ENCODE measurements at places on chromosomes 7 and 10.

DNA sequence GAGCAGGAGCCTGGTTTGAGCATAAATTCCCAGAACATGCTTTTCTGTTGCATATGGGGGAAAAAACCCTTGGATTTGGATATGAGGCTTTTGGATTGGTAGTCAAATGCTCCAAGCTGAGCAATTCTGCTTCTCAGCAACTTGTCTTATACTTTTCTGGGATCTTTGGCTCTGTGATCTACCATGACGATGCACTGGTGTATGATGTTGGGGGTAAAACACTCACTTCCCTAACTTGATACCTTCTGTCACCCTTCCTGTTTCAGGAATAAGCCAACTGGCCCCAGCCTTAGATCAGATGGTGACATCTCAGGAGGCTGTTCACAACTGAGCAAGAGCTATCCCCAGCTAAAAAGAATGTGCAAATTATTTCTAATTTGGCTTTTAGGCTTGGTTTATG lies 13.1 kb upstream of the CPA4 start:
- no peak overlapping the region for H3K4me3 ChIP-seq
- DNase-seq, result no peak
- H3K36me3 ChIP-seq, result no peaks in the 10 kb centered on the region
- H3K27me3 ChIP-seq, result 0 out of 2 replicates have a peak, but pooled peaks cover 1% of the 10 kb centered on the region

- H3K4me1 ChIP-seq, result peaks cover 45% of the 10 kb centered on the region
- H3K36me3 ChIP-seq, result no peaks in the 10 kb centered on the region
- H3K27me3 ChIP-seq, result no peaks in the 10 kb centered on the region
- H3K4me3 ChIP-seq, result peak overlapping the region; percentile 99
Observed at GRCh38 chr10:103692436-103692951, 162.9 kb downstream of the SH3PXD2A start.

GRCh38 chr7:45927721-45928120 lies 6.6 kb upstream of the IGFBP3 start:
- H3K36me3 ChIP-seq, result no peaks in the 10 kb centered on the region
- no peaks in the 10 kb centered on the region for H3K27me3 ChIP-seq
- no peaks in the 10 kb centered on the region for H3K4me1 ChIP-seq
- DNase-seq, result no peak
- H3K27ac ChIP-seq, result no peak overlapping the region

GRCh38 chr7:69922026-69922803 lies 323.9 kb downstream of the AUTS2 start:
- no peak overlapping the region for H3K4me3 ChIP-seq
- H3K4me1 ChIP-seq, result peaks cover 16% of the 10 kb centered on the region
- H3K36me3 ChIP-seq, result no peaks in the 10 kb centered on the region

DNA sequence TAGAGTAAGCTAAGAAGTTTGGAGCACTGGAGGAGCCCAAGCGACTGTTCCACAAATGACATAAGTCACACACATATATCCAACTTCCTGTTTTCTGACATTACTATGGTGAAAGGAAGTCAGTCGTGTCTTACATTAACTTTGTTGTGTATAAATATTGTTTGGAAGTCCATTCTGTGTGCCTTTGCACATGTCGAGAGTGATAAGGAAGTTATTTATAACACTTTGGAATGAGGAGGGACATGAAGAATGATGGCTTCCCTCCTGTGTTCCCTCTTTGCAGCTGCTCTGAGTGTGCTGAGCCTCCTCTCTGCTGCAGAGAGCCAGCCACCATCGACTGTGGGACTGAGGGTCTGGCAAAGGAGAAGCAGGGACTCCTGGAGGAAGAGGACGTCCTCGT lies 40.4 kb upstream of the MGMT start:
- H3K27me3 ChIP-seq, result no peaks in the 10 kb centered on the region
- DNase-seq, result no peak
- H3K4me1 ChIP-seq, result no peaks in the 10 kb centered on the region
- H3K27ac ChIP-seq, result no peak overlapping the region
- no peaks in the 10 kb centered on the region for H3K36me3 ChIP-seq

GRCh38 chr10:25666276-25666675 lies 267.8 kb upstream of the MYO3A start:
- DNase-seq, result no peak
- no peak overlapping the region for H3K4me3 ChIP-seq
- H3K36me3 ChIP-seq, result no peaks in the 10 kb centered on the region
- H3K4me1 ChIP-seq, result no peaks in the 10 kb centered on the region
- H3K27me3 ChIP-seq, result no peaks in the 10 kb centered on the region

DNA sequence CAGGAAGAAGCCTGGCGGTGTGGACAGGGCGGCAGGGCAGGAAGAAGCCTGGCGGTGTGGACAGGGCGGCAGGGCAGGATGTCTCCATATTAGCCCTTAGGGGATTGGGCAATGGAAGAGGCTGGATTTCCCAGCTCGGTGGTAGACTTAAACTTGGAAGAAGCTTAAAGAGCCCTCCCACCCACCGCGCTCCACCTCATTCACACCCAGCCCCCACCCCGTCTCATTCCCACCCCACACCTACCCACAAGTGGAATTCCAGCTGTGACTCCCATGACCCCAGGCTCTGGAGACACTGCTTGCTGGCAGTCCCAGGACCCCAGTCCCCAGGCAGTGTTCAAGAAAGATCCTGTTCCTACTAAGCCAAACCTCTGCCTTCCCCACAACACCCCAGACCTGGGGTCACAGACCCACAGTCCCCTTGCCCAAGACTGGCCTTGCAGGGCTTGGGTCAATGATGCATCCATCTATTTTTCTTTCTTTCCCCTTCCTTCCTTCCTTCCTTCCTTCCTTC lies 34.0 kb downstream of the SPDYE6 start:
- no peak overlapping the region for H3K4me3 ChIP-seq
- H3K36me3 ChIP-seq, result peaks cover 22% of the 10 kb centered on the region
- H3K27ac ChIP-seq, result no peak overlapping the region
- no peaks in the 10 kb centered on the region for H3K27me3 ChIP-seq

DNA sequence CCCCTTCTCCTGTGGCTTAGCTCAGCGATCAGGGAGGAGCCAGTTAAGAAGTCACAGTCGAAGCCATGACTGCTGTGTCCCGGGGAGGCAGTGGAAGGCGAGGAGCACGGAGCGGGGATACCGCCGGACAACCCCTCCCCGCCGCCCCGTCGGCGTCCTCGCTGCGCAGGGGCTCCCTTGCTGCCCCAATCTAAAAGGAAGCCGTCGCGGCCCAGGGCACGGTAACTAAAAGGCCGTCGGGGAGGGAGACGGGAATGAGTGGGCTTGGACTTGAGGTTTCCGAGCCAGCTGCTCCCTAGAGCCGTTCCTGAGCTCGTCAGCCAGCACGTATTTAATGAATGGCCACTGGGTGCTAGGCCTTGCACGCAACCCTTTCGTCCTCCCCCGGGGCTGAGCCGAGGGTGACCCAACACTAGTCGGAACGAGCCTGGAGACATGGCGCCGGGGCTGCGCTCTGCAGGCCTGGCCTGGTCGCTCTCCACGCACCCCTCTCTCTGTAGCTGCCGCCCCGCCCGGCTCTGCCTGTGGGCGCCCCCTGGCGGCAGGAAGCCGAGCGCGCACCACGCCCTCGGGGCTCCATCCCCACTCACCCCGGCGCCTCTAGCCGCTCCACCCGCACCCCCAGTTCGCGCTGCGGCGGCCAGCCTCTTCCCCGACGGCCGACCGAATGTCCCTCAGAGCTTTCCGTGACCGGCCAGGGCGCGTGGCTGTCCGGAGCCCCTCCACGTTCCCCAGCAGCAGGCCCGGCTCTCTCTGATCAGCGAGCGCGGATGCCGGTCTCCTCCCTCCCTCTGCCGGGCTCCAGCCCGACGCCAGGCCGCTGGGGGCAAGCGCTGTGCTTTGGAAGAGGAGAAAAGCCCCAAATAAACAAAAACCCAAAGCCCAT lies 29.3 kb upstream of the KCNK18 start:
- H3K4me3 ChIP-seq, result no peak overlapping the region
- H3K4me1 ChIP-seq, result no peaks in the 10 kb centered on the region
- no peak for DNase-seq

DNA sequence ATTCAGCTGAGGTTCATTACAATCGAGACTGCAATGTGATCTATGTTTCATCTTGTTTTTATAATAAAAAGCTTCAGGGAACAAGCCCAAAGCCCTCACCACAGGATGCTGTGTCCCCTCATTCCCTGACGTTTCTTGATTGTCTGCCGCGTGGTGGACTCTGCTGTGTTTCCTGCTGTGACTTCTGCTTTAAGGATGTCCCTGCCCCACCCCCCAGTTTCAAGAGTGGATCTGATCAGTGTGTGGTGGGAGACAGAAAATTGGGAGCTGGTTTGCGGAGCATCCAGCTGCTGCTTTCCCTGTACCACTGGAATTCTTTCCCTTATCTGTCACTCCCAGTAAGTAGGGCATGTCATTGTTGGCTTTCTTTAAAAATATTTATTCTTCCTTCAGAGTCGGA lies 86.2 kb downstream of the CREM start:
- no peaks in the 10 kb centered on the region for H3K36me3 ChIP-seq
- no peak overlapping the region for H3K27ac ChIP-seq
- H3K27me3 ChIP-seq, result no peaks in the 10 kb centered on the region

DNA sequence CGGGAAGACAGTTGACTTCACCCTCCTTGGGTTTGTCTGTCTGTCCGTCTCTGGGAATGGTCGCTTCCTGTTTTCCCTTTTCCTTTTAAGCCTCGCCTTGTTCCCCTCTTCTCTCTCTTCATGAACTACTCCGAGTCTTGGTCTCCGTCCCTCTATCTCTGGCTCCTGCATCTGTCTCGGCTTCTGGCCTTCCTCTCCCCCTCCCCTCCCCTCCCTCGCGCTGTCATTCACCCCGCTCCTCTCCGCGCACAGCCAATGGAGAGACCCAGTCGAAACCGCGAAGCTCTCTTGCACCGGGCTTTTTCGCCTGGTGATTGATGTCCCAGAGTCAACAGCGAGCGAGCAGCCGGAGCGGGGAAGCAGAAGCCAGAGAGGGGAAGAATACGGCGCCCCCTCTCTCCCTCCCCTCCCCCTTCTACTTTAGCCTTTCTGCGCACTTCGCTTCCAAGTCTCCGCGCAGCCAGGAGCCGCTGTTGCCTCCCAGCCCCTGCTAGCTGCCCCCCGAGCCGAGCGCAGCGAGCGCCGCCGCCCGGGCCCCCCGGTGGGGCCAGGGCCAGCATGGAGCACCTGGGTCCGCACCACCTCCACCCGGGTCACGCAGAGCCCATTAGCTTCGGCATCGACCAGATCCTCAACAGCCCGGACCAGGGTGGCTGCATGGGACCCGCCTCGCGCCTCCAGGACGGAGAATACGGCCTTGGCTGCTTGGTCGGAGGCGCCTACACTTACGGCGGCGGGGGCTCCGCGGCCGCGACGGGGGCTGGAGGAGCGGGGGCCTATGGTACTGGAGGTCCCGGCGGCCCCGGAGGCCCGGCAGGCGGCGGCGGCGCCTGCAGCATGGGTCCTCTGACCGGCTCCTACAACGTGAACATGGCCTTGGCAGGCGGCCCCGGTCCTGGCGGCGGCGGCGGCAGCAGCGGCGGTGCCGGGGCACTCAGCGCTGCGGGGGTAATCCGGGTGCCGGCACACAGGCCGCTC lies at the start of gene TLX1:
Gene TLX1, plus strand, starts transcription at position 317 of the 978 bp plus-strand sequence. Its CDS starts 242 bp downstream, at position 559.
- H3K27me3 ChIP-seq, result peaks cover 51% of the 10 kb centered on the region
- H3K27ac ChIP-seq, result no peak within 1 kb of the TSS
- DNase-seq, result no peak
- no peak within 1 kb of the TSS for H3K4me3 ChIP-seq
- H3K36me3 ChIP-seq, result no peaks in the 10 kb centered on the region
- H3K4me1 ChIP-seq, result no peaks in the 10 kb centered on the region

- DNase-seq, result no peak
- no peaks in the 10 kb centered on the region for H3K4me1 ChIP-seq
- no peak overlapping the region for H3K27ac ChIP-seq
- H3K36me3 ChIP-seq, result no peaks in the 10 kb centered on the region
- no peak overlapping the region for H3K4me3 ChIP-seq
Observed at GRCh38 chr7:115561335-115562110, 469.0 kb downstream of the TFEC start.

- 0 out of 2 replicates have a peak, but pooled peaks cover 3% of the 10 kb centered on the region for H3K4me1 ChIP-seq
- H3K36me3 ChIP-seq, result no peaks in the 10 kb centered on the region
- H3K4me3 ChIP-seq, result no peak overlapping the region
- no peaks in the 10 kb centered on the region for H3K27me3 ChIP-seq
- no peak for DNase-seq
Observed at GRCh38 chr10:35644050-35644950, 2.2 kb upstream of the FZD8 start.

DNA sequence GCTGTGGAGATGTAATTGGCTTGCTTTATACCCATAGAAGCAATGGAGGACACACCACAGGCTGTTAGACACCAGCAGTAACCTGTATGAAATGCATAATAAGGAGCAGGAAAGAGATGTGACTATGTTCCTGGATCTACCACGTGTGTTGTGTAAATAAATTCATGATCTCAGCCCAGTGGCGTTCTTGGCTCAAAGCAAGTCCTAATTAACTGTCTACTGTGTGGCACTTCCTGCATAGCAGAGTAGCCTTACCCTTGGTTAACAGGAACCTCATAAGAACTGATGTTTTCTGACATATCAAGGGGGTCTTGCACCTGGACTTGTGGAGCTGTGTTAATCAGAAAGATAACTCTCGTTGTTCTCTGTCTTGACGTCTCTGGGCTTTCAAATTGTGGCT lies 25.7 kb upstream of the FAM180A start:
- no peaks in the 10 kb centered on the region for H3K36me3 ChIP-seq
- H3K4me3 ChIP-seq, result no peak overlapping the region
- no peak for DNase-seq
- H3K27ac ChIP-seq, result no peak overlapping the region
- H3K4me1 ChIP-seq, result no peaks in the 10 kb centered on the region
- H3K27me3 ChIP-seq, result no peaks in the 10 kb centered on the region
